RKO (cell line): ENCODE measurements at places on chromosomes 2 and 18.

GRCh38 chr2:86213056-86213455 is 13.8 kb downstream of the MRPL35 start:
- DNase-seq: no peak

DNA sequence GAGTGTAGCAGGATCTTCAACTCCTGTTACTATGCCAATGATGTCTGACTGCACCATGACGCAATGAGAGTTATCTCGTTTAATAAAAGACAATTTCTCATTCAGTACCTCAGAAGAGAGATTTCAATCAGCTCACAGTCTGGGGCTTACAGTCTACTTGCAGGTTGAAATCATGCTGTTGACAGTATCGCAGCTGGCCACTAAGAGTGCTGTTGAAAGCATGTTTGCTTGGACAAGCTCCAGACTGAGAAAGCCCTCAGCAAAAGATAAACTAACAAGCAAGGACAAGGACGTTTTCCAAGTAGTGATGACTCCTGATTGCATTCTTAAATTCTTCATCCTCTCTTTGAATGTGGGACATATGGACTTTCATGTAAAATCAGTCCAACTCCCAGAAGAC is 145.2 kb upstream of the SYT4 start:
- DNase-seq: peak; percentile 33

DNA sequence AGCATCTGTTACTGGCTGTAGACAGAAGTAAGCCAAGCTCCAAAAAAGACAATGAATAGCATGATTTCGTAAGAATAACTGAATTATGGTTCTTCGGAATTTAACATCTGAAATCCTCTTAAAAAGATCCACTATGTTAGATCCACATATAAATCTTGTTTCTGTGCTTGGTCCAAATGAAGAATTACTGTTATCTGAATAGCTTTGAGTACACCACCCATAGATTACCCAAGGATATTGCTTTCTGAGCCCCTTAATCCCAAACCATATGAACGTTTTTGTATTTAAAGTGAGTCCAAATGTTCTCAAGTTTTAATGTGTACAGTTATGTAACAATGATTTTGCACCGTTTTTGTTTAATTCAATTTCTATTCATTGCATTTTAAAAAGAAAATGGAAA is 124.9 kb downstream of the DSC3 start:
- DNase-seq: no peak

DNA sequence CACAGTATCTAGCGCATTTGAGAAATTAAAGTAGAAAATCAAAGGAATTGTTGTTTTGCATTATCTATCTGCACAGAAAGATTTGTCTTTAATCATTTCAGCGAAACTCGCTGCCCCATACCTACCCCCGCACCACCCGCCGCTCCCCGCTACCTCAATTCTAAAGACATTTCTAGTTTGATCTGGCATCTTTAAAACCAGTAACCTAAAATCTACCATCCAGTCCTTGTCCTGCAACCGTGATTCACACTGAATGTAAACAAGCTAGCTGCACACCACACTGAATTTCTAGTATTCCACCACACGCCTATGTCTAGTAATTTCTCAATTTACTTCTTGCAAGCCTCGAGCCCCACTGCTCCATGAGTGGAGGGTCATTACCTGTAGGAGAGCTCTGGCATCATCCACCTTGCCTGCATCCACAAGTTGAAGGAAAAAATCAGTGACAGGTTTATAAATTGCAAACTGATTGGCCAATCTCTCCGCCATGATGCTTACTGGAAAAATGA is 60.1 kb downstream of the ABCG8 start:
- DNase-seq: no peak

DNA sequence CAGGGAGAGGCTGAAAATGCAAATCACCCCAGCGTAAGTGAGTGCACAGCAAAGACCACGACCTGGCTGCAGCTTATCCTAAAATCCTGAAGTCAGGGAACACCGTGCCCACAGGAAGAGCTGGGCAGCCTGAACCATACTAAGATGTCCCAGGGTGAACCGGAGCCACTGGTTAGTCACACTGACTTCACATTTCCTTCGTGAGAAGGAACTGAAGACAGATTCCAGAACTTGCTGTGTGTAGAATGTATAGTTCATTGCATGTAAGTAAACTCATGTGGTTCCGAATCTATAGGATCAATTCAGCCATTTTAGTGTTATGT is 84.6 kb upstream of the NDUFV2 start:
- peak; percentile 96 for DNase-seq

DNA sequence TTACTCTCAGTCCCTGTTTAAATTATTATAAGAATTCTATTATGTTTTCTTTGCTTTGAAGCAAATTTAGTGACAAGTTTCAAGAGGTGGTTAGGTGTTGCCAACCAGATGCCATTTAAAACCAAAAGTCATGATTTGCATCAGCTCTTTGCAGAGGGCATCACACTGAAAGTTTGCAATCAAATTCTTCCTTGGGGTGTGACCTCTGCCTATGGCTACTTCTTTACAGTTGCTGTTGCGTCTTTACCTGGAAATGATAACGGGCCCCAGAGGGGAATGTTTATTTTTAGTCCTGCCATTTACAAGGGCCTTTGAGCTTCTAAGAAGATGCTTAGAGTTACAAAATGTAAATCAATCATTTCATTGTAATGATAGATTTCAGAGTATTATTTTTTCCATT is 561.0 kb downstream of the ARHGAP15 start:
- no peak for DNase-seq

DNA sequence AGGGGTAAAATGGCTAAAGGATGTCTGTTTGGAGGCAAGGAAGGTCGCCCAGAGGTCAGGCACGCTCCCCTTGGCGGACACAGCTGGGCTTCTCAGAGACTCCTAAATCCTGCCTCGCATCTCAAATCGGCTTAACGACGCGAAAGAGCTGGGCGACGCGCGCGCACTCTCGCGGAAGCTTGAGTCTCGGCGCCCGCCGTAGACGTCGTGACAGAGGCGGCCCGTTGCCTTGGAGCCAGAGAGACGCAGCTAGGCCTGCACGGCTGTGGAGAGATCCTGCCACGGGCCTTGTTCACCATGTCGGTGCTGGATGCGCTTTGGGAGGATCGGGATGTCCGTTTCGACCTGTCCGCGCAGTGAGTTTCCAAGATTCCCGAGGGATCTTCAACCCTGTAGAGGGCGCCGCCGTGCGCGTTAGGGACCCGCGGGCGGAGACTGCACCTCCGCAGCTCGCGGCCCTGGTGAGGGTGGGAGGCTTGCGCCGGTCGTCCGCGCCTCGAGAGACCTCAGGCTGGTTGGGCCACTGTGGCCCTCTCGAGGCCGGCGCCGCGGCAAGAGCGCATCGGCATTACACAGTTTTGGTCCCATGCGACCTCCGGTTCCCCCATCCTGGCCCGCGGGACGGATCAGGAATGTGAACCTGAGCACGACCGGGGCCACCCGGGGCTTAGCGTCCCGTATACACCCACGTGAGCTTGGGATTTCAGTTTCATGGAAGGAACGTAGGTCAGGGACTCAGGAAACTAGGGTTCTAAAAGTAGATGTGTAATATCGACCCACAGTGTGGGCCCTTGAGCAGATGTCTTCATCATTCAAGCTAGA is at the start of gene BBS5:
TSS of gene BBS5 (plus strand) at position 238 of the 822 bp plus-strand sequence. CDS start at position 298, 60 bp downstream.
- no peak for DNase-seq

DNA sequence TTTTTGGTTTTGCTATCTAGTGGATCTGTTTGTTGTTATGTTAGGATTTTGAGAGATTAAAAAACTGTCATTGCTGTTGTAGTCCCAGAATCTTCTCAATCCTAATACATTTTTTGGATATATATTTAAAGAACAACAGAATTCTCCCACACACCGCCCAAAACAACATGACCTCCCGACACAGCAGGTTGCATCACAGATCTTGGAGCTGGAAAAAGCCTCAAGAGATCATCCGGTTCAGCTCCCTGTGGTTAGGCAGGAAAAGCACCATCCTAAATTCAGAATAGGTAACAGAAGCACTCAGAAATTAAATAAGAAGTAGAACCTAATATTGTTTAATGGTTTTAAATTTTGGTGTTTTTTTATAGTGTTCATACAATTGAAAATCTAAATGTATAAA is 251.4 kb upstream of the STON1 start:
- no peak for DNase-seq

- no peak for DNase-seq
These were observed 878.9 kb downstream of the CPS1 start for GRCh38 chr2:211435331-211435730.

- no peak for DNase-seq
These were observed 17.8 kb downstream of the CTAGE1 start for GRCh38 chr18:22399949-22400348.

DNA sequence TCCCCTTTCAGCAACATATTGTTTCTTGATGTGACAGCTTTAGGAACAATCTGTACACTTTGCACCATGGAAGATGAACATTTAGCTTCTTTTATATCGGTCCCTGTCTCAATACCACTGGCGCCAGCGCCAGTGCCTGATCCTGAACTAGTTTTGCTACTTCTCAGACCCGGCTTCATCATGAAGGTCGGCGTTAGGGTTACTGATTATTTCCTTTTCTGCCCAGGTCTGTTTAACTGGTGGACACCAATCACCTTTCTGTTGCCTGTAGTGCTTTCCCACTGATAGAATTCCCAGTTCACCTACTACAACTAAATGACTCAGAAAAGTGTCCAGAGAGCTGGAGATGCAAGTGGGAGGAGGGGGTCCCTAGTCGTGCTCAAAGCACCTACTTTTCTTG is 99.5 kb downstream of the MYCN start:
- no peak for DNase-seq

GRCh38 chr2:212929116-212929515 is 222.3 kb downstream of the IKZF2 start:
- DNase-seq: peak; percentile 54

GRCh38 chr2:25570161-25570845 is 103.1 kb downstream of the DTNB start:
- no peak for DNase-seq

- DNase-seq: no peak
These were observed 63.5 kb downstream of the CAVIN2 start for GRCh38 chr2:191783416-191783815.

- DNase-seq: no peak
These were observed 36.9 kb downstream of the CRACDL start for GRCh38 chr2:98899041-98899702.

DNA sequence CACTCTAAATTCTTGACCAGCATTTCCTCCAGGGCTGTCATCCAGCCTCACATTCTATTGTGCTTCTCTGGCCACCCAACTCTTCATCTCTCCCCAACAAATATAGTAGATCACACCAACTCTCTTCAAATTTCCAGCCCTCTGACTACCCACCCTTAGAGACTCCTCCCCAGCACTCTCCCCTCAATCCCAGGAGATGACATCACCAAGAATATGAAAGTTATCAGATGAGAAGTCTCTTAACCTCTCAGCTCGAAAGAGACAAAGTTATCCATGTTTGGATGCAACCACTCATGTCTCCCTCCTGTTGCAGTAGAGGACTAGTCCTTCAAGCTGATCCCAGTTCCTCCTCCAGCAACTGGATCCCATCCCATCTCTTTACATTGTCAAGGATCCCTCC is 47.1 kb downstream of the LBH start:
- DNase-seq: no peak

GRCh38 chr18:79733135-79733701 is 53.6 kb downstream of the CTDP1 start:
- no peak for DNase-seq

DNA sequence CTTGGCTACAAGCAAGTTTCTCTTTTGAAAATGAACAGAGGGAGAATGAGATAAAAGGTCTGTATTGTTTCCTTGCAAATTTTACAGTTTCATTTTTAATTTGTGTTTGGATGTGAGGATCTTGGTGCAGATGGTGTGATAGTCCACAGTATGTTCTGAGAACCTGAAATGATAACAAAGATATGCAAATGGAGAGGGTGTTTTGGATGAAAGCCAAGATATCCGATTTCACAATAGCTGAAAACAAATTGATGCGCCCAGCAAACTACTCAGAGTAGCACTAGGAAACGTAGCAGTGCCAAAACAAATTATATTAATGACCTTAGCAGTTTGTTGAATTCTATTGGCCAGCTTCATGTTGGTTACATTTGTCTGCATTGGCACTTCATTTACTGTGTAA is 683.5 kb downstream of the TMEM182 start:
- DNase-seq: no peak

GRCh38 chr2:168356477-168356835 is 99.6 kb upstream of the CERS6 start:
- DNase-seq: no peak

DNA sequence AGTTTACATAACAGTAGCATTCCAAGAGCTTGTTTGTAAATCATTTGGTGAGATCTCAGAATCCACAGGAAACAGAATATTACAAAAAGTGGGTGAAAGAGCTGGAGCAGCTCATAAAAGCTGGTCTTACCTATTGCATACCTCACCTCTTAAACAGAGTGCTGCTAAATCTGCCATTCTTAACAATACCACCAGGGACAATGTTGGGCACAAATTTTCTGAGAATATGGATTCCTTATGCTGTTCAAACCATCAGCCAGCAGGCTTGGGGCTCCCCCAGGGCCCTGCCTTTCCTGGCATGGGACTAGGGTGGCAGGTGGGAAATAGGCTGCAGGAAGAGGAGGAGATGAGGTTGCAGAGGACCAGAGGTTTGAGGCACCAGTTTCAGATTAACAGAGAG is 55.6 kb downstream of the TGFA start:
- peak; percentile 28 for DNase-seq

- no peak for DNase-seq
These were observed 16.3 kb upstream of the EPHA4 start for GRCh38 chr2:221588306-221588985.

DNA sequence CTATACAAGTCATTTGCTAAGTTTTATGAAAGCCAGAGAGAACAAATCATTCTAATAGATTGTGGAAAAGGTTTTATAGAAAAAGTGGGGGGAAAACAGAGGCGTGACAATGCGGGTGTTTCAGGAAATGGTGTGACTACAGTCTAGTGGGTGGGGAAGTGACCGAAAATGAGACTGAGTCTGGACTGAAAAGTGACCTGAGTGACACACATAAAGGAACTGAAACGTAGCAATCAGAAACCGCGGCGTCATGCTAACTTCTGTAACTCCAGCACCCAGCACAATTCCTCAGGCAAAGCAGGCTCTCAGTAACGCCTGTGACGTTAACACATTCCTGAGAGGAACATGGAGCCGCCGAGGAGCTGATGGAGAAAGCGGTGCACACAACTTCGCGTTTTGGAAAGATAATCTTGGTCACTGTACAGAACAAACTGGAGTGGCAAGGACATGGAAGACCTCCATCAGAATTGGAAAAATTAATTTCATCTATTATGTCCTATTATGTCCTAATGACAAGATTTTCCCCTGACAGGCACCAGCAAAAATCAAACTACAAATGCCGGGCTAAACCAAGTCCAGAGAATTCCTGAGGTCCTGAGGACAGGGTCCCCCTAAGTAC is 1.4 kb upstream of the CD226 start:
- no peak for DNase-seq

DNA sequence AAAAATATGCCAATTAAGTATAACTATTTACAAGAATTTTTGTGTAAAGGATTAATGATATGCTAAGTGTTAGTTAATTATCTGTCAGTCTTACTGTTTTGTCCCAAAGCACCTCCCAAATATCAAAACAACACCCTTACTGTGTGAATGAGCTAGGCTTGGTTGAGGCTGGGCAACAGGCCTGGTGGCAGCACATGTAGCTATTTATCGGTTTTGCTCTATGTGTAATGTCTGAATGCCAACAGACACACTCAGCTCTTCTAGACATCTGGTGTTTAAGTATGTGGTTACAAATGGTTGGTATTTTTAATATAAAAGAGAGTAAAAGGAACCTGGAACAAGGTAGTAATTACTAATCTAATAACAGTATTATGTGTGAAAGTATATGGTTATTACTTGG is 175.3 kb downstream of the RAB3GAP1 start:
- no peak for DNase-seq
